ENCODE measurements at places on chromosomes 5 and 9.

DNA sequence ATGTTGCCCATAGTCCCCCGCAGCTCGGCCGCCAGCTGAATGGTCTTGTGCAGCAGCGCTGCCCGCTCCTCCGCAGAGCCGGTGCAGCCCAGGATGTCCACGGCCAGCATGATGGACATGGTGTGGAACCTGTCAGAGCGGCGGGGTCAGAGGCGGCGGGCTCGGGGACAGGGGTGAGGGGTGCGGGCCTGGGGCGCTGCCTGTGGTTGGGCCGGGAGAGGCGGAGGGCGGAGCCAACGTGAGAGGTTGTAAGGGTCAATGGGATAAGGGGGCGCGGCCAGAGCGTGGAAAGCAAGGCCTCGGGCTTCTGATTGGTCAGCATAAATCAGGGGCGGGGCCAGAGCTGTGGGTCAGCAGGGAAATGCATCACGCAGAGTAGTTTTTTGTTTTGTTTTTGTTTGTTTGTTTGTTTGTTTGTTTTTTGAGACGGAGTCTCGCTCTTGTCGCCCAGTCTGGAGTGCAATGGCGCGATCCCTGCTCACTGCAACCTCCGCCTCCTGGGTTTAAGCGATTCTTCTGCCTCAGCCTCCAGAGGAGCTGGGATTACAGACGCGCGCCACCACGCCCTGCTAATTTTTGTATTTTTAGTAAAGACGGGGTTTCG is 6.8 kb upstream of the TOR2A start:
- peak; percentile 78 for DNase-seq

DNA sequence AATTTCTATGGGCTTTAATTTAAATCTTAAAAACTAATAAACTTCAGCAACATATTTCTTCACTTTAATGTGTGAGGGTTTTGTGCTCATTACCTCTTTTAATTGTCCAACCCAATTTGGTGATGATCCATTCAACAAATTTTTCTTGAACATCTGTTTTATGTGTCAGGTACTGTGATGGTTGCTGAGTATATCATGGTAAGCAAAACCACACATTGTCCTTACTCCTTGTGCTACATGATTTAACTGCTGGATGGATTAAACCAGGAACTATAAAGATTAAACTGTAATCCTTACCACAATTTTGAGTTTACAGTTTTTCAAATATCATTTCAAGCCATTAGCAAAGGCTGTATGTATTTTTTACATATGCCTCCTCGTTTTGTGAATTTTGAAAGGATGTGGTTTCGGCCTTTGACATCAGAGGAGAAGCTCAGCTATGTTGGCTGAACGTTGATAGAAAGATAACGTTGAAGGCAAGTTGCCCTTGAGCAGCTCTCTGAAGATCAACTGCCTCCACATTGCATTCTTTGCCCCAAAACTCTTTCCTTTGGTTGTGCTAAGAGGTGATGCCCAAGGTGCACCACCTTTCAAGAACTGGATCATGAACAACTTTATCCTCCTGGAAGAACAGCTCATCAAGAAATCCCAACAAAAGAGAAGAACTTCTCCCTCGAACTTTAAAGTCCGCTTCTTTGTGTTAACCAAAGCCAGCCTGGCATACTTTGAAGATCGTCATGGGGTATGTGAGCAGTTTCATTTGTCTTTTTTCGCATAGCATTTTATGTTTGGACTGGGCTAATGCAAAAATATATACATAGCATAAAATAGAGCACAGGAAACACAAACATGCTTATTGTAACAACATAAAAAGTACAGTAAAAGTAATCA is at the start of gene ITK:
Gene ITK, plus strand, starts transcription at position 467 of the 891 bp plus-strand sequence. Its CDS starts 138 bp downstream, at position 605.
- DNase-seq, result no peak

GRCh38 chr5:69042500-69042899 is 51.3 kb upstream of the SLC30A5 start:
- no peak for DNase-seq

- no peak for DNase-seq
Measured at GRCh38 chr5:157100140-157100679, 8.6 kb downstream of the HAVCR2 start.

GRCh38 chr9:107142430-107142829 is 140.6 kb upstream of the RAD23B start:
- DNase-seq, result no peak

DNA sequence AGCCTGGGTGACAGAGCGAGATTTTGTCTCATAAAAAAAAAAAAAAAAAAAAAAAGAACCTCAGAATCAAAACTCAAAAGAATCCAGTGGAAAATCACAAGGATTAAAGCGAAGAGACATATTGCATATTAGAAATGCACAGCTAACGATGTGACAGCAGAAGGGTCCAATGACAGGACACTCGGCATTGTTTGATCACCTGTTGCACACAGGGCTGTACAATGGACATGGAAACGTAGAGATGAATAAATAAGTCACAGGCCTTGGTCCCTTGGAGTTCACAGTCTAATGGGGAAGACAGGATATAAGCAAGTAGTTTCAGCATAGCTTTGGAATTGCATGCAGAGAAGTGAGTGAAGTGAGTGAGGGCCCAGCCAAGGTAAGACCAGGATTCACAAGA is 25.9 kb upstream of the PIK3R1 start:
- DNase-seq, result no peak

DNA sequence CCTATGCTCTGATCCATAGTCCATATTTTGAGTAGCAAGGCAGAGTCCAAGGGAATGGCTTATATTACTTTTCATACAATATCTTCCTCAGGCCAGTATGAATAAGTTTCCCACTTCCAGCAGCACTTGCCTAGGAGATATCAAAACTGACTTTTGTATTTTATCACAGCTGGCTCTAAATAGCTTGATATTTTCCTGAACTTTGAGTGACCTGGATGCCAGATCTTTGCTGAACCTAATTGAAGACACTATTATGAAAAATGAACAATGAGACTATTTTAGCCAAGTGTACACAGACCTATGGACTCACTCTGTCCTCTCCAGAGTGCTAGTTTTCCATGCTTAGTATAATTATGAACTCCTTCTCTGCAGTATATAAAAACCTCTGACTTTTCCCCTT is 475.6 kb upstream of the PTGER4 start:
- DNase-seq, result no peak

GRCh38 chr5:71533615-71534014 is 53.5 kb upstream of the MCCC2 start:
- no peak for DNase-seq

DNA sequence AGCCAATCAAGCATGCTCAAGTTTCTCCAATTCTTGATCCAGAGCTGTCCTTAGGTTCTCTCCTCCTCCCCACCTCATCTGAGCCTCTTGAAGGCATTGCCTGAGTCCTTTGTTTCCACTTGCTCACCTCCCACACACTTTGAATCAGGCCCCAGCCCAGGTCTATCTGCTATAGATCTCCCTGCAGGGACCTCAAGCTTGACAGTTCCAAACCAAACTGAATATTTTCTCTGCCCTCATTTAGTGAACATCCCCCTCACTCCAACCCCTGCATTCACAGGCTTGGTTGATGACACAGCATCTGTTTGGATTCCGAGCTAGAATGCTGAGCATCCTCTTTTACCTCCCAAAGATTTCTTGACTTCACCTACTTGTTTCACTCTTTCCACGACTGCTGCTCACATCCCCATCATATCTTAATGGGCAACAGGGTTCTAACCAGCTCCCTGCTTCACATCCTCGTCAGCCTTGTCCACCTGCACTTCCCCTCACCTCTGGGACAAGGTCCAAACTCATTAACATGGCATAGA is 474.5 kb downstream of the ZSWIM6 start:
- DNase-seq, result no peak

Measured in frontal cortex (tissue), 4 donors.